ENCODE measurements at places on chromosomes 5 and 9.

GRCh38 chr5:108260117-108260857 lies 121.6 kb downstream of the FBXL17 start:
- DNase-seq: peak; percentile 25

GRCh38 chr5:83470526-83471404 lies 779 bp upstream of the VCAN start:
- no peak for DNase-seq

DNA sequence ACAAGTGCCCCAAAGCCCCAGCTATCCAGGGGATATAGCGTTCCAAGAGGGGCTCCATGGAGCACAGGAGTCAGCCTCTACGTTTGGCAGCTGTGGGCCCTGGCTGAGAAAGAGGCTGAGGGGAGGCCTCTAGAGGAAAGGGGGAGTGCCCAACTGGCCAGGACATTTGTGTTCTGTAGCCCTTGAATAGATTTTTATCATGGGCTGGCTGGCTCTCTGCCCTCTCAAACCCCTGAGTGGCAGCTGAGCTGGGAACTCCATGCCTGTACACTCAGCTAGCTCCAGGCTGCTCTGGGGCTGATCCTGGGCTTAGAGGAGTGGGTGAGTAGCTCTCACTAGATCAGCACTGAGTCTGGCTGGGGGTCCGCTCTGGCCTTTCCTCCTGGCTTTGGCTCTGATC lies 285.0 kb downstream of the ZSWIM6 start:
- DNase-seq: no peak

- DNase-seq: no peak
Observed at GRCh38 chr5:59763541-59763940, 130.0 kb downstream of the PDE4D start.

- DNase-seq: no peak
Observed at GRCh38 chr5:10695055-10695649, 65.9 kb downstream of the DAP start.

DNA sequence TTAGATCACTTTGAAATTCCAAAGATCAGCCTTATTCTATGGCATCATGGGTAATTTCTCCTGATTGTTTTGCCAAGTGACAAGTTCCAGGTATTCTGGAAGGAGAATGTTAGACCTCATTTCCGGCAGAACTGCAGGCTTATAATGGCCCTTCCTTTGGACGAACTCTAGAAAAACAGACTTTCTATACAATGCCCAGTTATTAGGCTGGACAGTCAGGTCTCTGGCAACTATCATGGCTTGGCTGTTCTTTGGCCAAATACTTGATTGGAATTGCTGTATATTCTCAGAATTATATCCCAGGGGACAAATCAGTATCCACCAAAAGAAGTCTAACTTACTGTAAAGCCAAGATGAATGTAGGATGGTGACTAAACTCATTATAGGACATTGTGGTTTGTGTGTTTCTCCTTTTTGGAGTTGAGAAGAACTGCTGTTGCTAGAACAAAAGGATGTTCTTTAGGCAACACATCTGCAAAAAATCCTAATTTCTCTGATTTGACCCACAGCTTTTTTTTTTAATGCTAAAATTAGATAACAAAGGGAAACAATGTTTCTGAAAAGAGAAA lies 69.0 kb downstream of the ADAMTSL1 start:
- no peak for DNase-seq

- DNase-seq: no peak
Observed at GRCh38 chr9:70995511-70995910, 125.9 kb downstream of the TRPM3 start.

DNA sequence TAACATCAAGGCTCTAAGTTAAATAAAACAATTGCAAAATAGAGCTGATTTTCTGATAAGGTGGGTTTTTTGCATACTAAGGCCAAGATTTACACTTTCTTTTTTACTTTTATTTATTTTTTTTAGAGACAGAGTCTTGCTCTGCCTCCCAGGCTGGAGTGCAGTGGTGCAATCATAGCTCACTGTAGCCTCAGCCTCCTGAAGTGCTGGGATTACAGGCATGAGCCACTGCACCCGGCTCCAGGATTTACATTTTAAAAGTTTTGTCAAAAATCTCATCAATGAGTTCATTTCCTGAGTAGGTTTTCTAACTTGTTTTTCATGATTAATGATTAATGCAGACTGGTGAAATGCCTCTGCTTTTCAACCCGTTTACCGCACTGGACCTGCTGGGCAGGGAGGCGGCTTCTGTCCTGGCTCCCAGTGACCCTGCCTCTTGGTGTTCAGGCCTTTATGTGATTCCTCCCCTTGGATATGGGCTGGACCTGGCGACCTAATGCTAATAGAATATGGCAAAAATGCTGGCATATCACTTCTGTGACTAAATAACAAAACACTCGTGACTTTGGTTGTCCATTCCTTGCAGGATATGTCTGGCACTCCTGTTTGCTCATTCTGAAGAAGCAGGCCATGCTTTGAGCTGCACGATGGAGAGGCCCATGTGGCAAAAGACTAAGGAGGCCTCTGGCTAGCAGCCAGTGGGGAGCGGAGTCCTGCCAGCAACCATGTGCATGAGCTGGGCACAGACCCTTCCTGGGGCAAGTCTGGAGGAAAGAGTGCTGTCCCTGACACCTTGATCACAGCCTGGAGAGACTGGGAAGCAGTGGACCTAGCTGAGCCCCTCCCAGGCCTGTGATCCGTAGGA lies 72.2 kb upstream of the PTCH1 start:
- DNase-seq: no peak

DNA sequence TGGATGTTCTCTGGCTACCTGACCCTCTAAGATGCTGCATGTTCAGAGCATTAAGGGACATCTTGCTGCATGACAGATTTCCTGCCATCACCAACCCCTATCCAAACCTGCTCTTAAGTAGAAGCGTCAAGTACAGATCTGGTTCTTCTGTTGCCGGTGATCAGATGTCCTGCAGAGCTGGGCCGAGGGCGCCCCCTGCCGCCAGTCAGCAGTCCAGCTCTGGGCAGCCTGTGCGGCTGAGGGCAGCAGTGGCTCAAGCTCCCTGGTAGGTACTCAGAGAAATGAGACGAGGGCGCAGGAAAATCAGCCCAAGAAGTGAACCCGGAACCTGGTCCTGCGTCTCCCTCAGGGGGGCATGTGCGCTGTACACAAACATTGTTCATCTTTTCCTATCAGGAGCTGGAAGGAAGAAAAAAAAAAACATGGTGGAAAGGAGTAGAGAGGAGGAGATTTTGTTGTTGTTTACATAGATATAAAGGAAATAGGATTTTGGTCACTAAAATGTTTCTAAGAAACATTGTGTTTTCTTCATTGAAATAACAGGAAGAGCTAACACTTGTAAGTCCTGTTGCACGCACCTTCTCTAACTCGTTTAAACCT lies 95.8 kb downstream of the CFAP90 start:
- no peak for DNase-seq

DNA sequence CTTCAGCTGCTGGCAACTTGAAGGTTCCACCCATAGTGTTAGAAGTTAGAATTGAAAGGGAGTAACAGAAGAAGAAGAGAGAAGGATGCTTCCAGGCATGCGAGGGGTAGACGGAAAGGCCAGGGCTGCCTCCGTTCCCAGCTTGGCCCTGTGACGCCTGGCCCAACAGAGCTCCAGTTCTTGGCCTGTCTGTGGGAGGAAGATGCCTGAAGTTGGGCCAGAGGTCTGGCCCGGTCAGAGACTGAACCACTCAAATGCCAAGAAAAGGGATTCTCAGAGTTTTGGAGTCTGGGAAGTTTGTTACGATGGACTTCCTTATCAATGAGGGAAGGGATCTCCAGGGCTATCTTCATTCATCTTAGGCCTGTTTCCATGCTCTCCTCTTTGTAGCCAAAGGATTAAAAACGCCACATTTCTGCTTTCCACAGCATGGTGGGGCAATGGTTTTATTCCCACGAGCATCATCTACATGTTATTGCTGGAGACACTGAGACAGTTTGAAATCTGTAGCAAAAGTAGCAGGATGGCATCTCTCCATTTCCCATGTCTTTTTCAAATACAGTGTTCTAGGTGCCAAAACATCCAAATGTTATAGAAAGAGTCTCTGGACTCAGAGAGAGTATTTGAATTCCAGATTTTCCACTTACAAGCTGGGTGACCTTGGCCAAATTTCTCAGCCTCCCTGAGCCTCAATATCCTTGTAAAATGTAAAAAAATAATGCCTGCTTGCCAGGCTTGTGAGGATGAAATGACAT lies 65.4 kb upstream of the ANKRD55 start:
- no peak for DNase-seq

DNA sequence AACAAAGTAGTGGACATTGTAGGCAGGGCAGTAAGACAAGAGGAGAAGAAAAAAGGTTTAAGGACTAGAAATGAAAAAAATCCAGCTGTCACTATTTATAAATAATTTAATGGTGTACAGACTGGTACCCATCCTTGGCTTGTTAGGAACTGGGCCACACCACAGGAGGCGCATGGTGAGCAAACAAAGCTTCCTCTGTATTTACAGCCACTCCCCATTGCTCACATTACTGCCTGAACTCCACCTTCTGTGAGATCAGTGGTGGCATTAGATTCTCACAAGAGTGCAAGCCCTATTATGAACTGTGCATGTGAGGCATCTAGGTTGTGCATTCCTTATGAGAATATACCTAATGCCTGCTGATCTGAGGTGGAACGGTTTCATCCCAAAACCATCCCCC lies 62.6 kb upstream of the DMAC1 start:
- DNase-seq: no peak

- no peak for DNase-seq
Observed at GRCh38 chr9:91220491-91221135, 141.1 kb downstream of the AUH start.

DNA sequence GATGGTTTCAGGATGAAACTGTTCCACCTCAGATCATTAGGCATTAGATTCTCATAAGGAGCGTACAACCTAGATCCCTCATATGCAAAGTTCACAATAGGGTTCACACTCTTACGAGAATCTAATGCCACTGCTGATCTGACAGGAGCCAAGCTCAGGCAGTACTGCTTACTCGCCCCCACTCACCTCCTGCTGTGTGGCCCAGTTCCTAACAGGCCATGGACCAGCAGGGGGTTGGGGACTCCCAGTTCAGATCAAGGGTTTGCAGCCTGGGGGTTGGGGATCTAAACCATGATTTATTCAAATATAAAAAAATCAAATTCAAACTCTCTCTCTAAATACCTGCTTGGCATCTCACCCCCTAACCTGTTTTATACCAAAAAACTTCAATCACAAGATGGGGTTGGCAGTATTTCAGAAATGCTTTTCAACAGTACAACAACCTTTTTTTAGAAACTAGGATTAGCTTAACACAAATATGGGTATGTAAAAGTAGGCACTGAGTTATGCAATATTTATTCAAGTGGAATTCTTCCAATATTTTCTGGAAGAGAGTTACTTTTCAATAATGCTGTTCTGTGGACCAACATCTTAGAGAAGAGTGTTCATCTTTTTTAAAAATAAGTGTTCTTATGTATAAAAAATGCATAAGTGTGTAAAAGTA lies 30.1 kb upstream of the SLC12A2 start:
- DNase-seq: no peak

DNA sequence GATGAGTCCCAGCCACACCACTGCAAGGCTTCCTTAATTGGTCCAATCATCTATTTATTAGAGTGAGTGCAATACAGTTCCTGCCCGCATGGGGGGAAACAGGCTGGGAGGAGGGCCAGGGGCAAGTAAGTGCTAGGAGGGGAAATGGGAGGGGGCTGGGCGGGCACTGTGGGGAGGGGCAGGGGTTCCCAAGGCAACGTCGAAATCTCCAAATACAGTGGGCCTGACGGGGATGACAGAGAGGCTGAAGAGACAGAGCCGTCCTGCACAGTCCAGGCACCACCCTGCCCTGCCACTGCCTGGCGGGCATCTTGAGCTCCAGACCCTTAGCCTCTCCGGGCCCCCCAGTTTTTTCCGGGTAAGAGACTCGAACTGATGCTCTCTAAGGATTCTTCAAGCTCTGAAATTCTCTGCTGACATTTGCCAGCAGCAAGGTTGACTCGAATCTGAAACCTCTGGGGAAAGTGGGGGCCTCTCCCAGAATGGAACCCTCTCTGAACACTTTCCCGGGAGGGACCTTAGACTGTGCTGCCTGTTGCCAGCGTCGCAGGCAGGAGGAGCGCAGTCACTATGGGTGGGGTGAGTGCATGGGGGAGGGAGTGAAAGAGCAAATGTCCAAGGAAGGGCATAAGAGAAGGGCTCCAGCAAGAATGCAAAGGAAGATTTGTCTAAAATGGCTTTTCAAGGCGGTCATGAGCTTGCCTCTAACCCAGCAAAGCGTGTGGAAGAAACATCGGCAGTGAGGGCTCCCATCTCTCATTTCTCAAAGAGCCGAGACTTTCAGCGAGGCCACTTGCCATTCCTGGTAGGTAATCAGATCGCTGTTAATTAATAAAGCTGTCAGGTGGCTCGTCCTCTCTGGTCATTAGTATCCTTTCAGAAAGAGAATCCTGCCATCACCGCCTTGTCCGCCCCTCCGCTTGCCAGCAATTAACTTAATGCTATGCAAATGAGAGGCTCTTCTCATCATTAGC lies 99.0 kb downstream of the GTF3C4 start:
- peak; percentile 46 for DNase-seq

- DNase-seq: no peak
Observed at GRCh38 chr9:38677660-38678303, 42.2 kb downstream of the FAM240B start.

GRCh38 chr5:68356216-68356615 lies 140.7 kb downstream of the PIK3R1 start:
- no peak for DNase-seq

DNA sequence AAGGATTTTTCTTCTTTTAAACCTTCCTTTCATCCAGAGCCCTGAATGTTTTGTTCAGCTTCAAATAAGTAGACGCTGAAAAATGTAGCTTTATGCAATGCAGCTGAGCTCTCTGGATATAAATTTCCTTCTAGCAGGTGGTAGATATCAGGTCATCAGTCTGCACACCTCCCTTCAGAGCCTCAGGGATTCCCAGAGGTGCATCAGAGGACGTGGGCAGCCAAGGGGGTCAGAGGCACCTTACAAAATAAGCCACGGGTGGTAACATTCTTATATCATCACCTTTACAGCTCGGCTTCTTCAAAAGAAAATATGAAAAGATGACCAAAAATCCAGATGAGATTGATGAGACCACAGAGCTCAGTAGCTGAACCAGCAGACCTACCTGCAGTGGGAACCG lies 19.3 kb downstream of the MOCS2 start:
- DNase-seq: no peak

GRCh38 chr5:62259699-62260250 lies 46.2 kb upstream of the KIF2A start:
- no peak for DNase-seq

Data from stimulated activated CD8-positive, alpha-beta memory T cell treated with anti-CD3 and anti-CD28 coated beads, Interleukin-2, amount 100 ng/mL, for 1 hour (primary cell).